NCI-H460 (cell line): ENCODE measurements at places on chromosomes 7 and 10. TPM values are rescaled to one million over a fixed set of nuclear protein-coding genes. Genes with fewer than 3 reads are reported as not detected.

DNA sequence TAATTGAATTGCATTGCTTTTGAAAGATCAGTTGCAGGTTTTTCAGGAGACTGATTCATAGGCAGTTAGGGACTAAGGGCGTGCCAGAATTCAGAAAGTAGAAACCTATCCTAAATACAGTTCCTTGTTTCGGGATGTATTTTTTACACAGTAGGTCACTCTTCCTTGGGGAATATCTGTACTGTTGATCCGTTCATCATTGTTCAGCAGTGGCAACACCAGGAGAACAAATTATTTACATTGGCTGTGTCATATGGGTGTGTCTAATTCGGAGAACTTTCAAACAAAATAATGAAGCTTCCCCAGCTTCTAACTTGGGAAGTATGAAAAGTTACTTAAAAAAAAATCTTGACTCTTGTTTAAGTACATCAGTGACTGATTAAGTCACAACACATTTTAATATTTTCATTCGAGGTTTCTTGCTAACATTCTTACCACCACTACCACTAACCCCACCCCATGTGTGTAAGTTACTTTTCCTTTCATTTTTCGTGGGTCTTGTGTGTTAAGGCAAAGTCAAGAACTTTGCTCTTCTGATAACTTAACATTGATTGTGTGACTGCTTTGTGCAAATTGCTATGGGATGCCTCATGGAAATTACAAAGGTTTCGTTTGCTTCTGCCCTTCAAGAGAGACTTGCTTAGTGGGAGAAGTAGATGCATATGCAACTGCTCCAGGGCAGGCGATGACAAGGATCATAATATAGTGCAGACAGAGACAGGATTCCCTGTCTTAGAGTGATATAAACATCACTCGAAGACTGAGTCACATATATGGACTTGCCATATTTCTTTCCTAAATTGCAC lies 43.8 kb upstream of the RPA3 start:
- peak; percentile 60 for DNase-seq

DNA sequence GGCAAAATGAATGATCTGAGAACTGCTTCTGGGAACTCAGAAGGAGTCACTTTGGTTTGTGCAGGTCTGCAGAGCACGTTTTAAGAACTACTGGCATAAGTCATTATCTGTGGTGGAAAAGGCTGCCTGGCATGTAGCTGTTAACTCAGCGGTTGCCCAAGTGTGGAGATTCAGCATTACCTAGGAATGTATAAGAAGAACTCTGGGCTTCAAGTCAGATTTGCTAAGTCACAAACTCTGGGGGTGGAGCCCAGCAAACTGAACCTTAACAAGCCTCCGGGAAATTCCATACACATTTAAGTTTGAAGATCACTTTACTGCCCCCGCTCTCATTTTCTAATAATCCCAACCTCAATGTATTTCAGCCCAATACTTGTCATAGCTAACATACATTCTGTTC lies 31.1 kb downstream of the PLXDC2 start:
- DNase-seq = no peak

- no peak for DNase-seq
Observed at GRCh38 chr10:75432763-75433162, 1.3 kb downstream of the LRMDA start.

- DNase-seq = no peak
Observed at GRCh38 chr10:86179961-86180360, 186.6 kb downstream of the GRID1 start.

DNA sequence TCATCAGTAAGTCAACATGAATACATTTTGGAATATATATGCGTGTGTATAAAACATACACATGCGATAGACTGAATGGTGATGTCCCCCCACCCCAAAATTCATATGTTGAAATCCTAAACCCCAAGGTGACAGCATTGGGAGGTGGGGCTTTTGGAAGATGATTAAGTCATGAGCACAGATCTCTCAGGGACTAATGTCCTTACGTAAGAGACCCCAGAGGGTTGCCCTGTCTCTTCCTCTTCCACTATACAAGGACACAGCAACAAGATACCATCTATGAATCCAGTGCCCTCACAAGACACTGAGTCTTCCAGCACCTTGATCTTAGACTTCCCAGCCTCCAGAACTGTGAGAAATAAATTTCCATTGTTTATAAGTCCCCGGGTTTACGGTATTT lies 22.5 kb downstream of the DRGX start:
- no peak for DNase-seq

DNA sequence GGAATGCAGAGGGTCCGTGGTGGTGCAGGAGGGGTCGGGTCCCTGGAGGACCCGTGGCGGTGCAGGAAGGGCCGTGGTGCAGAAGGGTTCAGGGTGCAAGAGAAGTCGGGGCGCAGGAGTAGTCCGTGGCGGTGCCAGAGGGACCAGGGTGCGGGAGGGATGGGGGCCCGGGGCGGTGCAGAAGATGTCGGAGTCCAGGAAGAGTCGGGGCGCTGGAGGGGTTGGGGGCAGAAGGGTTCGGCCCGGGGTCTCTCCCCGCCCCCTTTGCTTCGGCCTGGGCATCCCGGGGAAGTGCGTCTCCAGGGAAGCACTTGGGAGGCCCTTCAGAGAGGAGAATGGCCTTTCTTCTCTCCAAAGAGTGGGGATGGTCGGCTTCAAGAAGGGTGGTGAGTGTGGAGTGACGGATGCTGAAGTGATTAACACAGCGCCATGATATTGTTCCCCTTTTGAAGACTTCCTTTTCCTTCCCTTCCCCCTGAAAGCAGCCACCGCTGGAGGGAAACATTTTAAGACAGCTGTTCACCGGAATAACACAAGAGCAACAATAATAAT lies 997 bp downstream of the WDR37 start:
- no peak for DNase-seq

- no peak for DNase-seq
Observed at GRCh38 chr7:2025188-2025587, 207.6 kb downstream of the MAD1L1 start.

- DNase-seq = no peak
Observed at GRCh38 chr10:118698421-118698820, 56.3 kb downstream of the CACUL1 start.

- DNase-seq = no peak
Observed at GRCh38 chr7:142962991-142963390, 828 bp upstream of the KEL start.

DNA sequence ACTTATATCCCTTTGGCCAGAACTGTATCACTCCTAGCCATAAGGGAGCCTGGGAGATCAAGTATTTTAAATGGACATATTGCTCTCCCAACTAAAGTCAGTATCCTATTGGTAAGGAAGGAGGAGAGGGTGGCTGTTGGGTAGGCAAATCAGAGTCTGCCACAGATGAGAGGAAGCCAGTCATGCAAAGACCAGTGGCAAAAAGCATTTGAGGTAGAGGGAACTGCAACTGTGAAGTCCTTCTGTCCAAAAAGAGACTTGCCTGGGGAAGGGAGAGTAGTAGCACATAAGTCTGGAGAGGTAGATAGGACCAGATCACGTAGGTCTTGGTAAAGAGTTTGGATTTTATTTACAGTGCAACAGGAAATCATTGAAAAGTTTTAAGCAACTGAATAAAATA lies 8.8 kb upstream of the CCNJ start:
- no peak for DNase-seq

- no peak for DNase-seq
Observed at GRCh38 chr10:10320956-10321355, 696.7 kb upstream of the CELF2 start.

GRCh38 chr10:992467-992866 lies 4.2 kb downstream of the GTPBP4 start:
- no peak for DNase-seq

IQUB gene
- total RNA-seq = 0.30 and 0.43 TPM in 2 replicates

OR6V1 gene
- total RNA-seq = not detected in 2 replicates

FOXI2 gene
- total RNA-seq = not detected in 2 replicates

NEUROG3 gene
- not detected in 2 replicates for total RNA-seq

ZNF736 gene
- not detected in 2 replicates for total RNA-seq

MRC1 gene
- 0.14 and 0.15 TPM in 2 replicates for total RNA-seq

SEC24C gene
- total RNA-seq = 66.4 and 69.0 TPM in 2 replicates
